ENCODE measurements at places on chromosomes 6 and 20.

- no peak for DNase-seq
These were observed 597.9 kb downstream of the COL12A1 start for GRCh38 chr6:74607934-74608333.

DNA sequence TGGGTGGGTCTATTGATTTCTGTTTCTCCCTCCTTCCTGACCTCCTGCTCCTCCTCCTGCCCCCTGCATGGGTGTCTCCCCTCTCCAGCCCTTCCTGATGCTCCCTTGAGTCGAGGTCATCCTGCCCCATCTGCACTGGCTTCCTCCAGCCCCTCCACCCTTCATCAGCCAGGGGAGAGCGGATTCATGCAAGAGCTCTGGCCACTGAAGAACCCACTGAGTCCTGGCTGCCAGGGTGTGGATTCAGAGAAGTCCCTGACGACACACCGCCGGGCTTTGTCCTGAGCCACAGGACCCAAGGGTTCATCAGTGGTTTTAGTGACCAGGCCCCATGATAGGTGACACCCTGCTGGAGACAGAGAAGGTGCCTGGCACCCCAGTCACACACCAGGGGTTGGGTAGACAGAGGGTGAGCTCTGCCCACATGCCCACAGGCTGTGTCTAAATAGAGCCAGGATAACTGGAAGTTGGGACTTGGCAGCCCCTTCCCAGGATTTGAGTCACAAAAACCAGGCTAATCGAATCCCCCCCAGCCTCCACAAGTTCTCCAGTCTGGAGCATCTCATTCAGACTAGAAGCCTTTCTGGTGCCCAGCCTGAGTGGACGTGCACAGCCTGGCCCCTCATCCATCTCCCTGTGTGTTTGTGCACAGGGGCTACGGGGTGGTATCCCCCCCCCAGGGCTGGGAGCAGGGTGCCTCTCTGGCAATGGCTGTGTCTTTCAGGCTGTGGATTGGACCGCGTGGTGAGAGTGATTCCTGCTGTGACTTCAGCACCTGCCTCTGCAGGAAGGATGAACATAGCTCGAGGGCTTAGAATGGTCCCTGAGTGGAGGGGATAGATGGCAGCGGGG is 1.2 kb downstream of the GFRA4 start:
- DNase-seq, result no peak

- DNase-seq, result no peak
These were observed 1.7 kb downstream of the TULP1 start for GRCh38 chr6:35510916-35511561.

GRCh38 chr6:41379306-41379705 is 43.9 kb downstream of the NCR2 start:
- DNase-seq, result no peak

DNA sequence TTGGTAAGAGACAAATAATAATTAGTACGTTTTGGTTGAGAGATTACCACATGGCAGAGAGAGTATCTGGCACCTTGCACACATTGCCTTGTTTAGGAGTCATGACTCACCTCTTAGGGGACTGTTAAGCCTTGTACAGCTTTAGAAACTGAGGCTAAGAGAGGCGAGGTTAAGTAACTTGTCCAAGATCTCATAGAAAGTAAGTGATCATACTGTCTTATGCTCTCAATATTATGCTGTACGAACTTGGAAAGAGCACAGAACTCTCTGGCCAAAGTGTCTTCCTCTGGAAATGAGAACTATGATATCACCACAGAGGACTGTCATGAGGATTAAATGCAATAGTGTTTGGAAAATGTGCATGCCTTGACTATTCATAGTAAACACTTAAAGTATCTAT is 249.0 kb downstream of the UTRN start:
- DNase-seq, result no peak

Measured in HS-27A (cell line).